ENCODE measurements at places on chromosomes 12 and 14. TPM values are rescaled to one million over a fixed set of nuclear protein-coding genes. Genes with fewer than 3 reads are reported as not detected.

DNA sequence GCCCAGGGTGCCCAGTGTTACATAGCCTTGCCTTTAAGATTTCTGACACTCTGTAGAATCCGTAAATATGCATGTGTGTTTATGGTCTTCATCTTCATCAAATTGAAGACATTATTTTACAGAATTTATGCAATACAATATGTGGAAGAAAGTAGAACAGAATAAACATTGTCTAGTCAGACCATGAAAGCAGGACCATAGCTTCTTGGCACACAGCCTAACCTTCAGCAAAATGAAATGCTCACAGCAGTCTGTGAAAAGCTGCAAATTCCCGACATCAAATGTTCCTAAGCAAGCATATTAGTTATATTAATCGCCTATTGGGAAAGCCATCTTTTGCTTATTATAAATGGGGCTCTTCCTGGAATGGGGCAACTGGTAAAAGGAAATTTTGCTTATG lies 111.3 kb upstream of the GARIN2 start:
- H3K4me3 ChIP-seq, result no peak overlapping the region
- H3K27me3 ChIP-seq, result no peaks in the 10 kb centered on the region
- no peaks in the 10 kb centered on the region for H3K36me3 ChIP-seq

DNA sequence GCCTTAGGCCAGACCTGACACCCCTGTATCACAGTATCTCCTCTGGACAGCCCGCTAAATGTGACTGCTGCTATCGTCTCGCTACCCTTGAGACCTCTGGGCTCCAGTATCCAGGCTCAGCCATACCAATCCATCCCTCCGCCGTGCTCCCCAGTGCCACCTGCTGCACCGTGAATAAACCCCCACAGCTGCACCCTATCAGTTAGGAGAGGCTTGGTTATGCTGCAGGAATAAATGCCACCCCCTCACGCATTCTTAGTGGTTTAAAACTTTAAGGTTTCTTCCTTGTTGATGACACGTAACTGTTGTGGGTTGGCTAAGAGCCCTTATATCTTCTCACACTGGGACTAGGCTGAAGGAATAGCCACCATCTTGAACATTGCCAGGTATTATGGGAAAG lies 12.1 kb downstream of the CCDC63 start:
- H3K27ac ChIP-seq, result no peak overlapping the region
- peak; percentile 21 for DNase-seq
- peaks cover 40% of the 10 kb centered on the region for H3K4me1 ChIP-seq
- no peaks in the 10 kb centered on the region for H3K27me3 ChIP-seq
- H3K36me3 ChIP-seq, result no peaks in the 10 kb centered on the region

- peak; percentile 82 for DNase-seq
- H3K36me3 ChIP-seq, result peaks cover 13% of the 10 kb centered on the region
- no peak overlapping the region for H3K27ac ChIP-seq
- H3K4me1 ChIP-seq, result peaks cover 25% of the 10 kb centered on the region
These were observed 54.9 kb upstream of the OVCH1 start for GRCh38 chr12:29552324-29552927.

- no peak overlapping the region for H3K4me3 ChIP-seq
- no peak overlapping the region for H3K27ac ChIP-seq
- no peak for DNase-seq
- H3K27me3 ChIP-seq, result no peaks in the 10 kb centered on the region
- no peaks in the 10 kb centered on the region for H3K36me3 ChIP-seq
These were observed 1.3 kb downstream of the ERP27 start for GRCh38 chr12:14937014-14937413.

KERA gene
- not detected for total RNA-seq

TNFAIP2 gene
- 25.2 TPM for total RNA-seq

ATXN7L3B gene
- total RNA-seq, result 35.8 TPM
